ENCODE measurements at places on chromosomes 12 and 14.

GRCh38 chr12:30896461-30896860 is 30.1 kb upstream of the TSPAN11 start:
- DNase-seq: no peak

DNA sequence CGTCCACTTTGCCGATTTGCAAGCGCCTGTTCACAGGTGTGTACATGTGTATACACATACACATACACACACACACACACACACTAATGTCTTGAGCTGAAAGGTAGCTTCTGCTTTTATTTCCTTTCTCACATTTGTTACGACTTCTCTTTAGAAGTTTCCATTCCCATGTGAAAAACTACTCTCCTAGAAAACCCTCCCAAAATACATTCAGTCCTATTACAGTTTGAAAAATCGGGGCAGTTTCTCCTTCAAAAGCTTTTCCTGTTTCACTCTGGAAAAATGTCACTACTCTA is 3.9 kb downstream of the BLTP3B start:
- no peak for DNase-seq

GRCh38 chr14:89215114-89215513 is 201.9 kb downstream of the FOXN3 start:
- DNase-seq: no peak

DNA sequence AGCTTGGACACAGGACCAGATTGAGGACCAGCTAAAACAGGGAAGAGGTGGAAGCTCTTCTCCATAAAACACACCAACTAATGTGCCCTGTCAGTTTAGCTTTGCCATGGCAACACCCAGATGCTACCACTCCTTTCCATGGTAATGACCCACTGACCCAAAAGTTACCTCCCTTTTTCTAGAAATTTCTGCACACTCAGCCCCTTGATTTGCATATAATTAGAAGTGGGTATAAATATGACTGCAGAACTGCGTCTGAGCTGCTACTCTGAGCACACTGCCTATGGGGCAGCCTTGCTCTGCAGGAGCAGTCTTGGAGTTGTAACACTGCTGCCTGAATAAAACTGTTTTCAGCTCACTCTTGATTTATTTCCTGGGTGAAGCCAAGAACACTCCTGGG is 3.2 kb upstream of the TDG start:
- DNase-seq: no peak

DNA sequence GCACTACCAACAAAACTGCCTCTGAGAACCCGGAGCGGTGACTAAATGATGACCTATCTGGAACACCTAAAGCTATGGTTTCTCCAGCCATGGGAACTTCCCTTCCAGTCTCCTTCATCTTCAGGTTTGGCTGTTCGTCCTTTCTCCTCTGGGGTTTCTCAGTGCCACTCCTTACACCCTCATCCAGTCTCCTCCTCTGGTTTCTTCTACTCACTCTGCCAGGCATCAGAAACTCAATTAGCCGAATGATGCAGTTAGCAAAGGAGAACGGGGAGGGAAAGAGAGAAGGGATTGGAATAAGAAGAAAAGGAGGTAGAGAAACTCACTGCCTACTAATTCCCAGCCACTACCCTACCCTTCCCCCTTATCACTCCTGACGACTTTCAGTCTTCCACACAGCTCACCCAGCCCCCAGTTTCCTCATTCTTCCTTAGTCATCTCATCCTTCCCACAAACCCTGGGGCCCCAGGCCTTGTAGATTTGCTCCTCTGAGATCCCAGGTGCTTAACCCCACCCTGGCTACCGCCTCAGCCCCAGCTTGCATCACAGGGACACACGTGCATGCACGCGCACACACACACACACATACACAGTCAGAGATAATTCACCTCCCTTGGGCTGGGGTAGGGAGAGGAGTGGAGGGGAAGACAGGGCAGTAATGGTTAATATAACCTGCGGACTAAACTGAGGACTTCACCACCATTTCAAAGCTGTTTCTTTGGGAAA is 13.0 kb downstream of the FGD6 start:
- DNase-seq: no peak

Data from GM12891 (cell line).